Thoracic aorta (tissue), 2 donors: ENCODE measurements at places on chromosomes 6 and 20.

DNA sequence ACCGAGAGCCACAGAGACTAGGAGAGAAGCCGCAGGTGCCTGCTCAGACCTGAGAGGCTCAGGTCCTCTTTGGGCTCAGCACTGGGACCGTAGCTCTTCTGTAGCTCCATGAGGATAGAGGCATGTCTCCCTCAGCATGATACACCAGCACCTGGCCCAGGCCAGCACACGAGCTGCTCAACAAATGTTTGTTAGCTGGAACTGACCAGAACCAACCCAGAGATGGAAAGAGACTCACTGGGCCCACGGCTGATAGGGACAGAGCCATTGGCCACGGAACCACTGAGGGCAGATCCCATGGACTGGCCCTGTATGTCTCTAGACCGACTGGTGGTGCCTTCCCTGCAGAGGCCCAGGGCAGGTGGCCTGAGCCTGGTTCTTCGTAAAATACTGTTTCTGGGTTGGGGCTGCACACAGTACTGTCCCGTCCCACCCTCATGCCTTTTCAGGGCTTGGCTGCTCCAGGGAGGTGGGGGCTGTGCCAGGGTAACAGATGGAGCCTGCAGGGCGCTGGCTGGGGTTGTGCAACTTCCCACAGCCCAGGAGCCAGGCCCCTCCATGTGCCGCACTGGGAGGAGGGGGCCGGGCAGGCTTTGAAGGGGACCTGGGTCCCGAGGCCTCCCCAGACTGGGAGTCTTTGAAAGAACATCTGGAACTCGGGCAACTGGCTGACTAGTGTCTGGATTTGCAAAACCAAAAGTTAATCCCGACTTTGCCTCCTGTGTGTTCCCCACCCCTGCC lies 5.2 kb downstream of the C20orf204 start:
- no peak for DNase-seq

- DNase-seq = no peak
These were observed 98.7 kb upstream of the LRFN2 start for GRCh38 chr6:40685862-40686261.

- DNase-seq = no peak
These were observed 9.4 kb downstream of the TLDC2 start for GRCh38 chr20:36885356-36885755.

DNA sequence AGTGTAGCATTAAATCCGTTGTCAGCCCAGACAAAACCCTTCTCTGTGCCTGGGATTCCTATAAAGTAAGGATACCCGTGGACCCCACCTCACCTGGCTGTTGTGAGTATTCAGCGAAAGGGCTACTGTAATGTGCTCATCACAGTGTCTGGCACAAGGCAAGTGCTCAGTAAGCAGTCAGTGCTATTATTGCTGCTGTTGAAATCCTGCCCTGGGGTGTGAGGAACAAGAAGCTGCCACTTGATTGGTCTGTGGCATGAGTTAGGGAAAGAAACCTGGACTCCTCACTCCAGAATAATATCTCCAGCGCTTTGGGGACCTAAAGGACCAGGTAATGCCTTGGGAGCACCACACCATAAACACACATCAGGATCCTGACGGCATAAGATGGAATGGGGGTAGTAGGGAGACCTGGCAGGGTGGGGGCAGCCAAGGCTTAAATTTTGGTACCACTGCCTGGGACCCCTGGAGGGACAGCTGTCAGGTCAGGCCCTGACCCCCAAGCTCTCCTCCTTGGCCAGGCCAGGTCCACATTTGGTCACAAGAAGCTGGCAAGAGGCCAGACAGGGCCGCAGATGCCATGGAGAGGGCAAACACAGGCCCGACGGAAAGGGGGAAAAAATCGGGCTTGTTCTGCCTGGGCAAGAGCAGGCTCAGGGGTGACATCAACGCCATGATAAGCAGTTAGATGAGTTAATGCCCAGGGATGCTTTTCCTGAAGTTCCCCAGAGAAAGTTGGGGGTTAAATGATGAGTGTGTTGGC lies 66.5 kb downstream of the MRPL14 start:
- DNase-seq = no peak

DNA sequence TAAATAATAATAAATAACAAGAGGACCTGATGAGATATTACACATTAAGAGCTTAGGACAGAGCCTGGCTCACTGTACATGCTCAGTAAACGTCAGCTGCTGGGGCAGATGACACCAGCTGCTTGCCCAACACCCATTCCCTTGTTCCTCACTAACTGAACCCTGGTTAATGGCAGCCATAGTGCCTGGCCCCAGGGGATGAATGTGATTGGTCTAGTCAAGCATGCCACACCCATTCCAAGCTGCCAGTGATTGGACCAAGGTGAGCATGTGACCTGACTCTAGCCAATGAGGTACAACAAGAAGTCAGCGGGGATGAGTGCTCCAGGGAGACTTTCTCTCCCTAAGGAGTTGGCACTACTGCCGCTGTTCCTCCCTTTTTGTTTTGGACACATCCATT lies 85.1 kb upstream of the PTPN1 start:
- no peak for DNase-seq

DNA sequence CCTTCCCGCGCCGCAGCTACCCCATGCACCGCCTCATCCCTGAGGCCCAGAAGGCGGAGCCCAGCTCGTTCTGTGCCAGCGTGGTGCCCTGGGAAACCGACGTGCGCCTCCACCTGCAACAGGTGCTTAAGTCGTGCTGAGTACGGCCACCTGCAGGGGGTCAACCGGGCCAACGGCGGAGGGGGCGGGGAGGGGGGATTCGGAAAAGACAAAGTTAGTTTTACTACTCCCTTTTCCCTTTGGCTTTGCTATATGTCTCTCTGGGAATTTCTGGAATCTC lies 168.9 kb downstream of the CDK19 start:
- DNase-seq = no peak

GRCh38 chr6:4491501-4492260 lies 284.5 kb upstream of the CDYL start:
- DNase-seq = no peak

DNA sequence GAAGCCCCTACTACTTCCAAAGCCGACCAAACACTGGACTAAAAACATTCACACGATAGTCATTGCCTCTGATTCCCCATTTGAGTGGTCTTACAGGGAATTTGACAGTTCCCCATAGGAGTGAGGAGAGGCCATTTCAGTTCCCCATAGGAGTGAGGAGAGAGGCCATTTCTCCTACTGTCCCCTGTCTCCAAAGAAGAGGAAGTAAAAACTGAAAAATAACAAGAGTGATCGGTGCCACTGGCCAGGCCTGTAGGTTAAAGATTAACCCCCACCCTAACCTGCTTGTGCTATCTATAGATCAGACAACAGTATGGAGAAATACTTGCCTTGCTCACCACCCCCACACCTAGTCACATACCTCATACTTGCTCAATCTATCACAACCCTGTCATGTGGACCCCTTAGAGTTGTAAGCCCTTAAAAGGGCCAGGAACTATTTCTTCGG lies 204.0 kb upstream of the MOCS1 start:
- DNase-seq = no peak

- DNase-seq = no peak
These were observed 101.3 kb downstream of the RTN4IP1 start for GRCh38 chr6:106527979-106528378.

GRCh38 chr6:161462148-161462547 lies 188.3 kb upstream of the AGPAT4 start:
- no peak for DNase-seq

DNA sequence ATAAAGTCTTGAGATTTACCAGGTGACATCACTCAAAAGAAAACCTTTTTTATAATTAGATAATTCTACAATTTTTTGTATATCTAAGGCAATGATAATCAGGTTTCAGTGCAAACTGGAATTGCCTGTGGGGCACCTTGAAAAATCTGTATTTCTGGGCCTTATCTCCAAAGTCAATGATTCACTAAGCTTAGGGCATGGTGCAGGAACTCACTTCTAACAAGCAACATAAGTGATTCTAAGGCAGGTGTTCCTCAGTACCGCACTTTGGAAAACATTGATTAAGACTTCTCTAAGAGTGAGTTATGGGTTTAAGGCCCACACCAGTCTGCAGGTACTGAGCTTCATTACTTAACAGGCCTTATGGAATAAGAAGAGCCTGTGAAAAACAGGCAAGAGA lies 115.3 kb downstream of the COL12A1 start:
- DNase-seq = no peak

DNA sequence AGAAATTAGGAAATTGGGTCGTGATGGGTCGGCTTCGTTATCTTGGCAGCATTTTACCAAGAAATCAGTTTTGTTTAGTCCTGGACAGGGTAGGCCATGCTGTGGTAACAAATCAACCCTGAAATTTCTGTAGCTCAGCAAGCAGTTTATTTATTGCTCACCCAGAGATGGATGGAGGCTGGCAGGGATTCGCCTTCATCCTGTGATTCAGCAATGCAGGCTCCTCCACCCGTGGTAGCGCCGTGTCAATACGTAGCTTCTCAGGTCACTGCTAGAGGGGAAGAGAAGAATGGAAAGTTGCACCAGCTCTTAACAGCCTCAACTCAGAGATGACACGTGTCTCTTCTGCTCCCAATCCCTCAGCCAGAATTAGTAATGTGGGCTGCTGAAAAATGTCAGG lies 157.0 kb upstream of the SGK1 start:
- no peak for DNase-seq

GRCh38 chr20:52824494-52825216 lies 147.5 kb upstream of the TSHZ2 start:
- no peak for DNase-seq

DNA sequence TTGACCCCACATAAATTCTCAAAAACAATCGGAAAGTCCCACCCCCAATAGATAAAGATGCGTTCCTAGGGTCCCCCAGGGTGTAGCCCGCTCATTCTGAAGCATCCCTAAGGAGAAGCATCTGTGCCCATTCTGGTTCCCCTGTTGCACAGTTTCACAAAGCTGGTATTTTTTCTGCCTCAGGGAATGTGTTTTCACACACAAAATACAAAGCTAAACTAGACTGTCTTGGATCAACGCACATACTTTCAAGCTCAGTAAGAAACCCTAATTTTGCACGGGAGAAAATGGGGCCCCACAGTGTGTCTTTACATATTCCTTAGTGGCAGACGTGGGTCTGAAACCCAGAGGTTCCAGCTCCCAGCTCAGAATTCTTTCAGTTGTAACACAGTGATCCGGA lies 6.1 kb downstream of the FOXQ1 start:
- no peak for DNase-seq

DNA sequence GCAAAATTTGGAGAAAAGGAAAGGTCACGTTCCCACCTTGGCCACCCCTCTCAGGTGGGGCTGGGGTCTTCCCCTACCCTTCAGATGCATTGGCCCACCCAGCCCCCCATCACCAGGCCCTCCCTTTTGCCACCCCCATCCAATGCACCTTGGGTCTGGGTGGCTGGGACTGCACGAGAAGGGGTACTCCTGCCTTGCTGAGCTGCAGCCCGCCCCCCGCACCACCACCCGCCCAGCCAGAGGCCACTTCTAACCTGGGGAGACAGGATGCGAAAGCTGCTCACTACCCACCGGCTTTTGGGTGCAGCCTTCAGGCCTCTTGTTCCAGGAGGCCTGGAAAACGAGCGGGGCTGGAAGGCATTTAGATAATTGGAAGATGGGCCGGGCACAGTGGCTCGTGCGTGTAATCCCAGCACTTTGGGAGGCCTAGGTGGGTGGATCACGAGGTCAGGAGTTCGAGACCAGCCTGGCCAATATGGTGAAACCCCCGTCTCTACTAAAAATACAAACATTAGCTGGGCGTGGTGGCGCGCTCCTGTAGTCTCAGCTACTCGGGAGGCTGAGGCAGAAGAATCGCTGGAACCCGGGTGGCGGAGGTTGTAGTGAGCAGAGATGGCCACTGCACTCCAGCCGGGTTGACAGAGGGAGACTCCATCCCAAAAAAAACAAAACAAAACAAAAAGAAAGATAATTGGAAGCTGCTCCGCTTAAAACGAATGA lies 1.2 kb upstream of the CDC25B start:
- no peak for DNase-seq

DNA sequence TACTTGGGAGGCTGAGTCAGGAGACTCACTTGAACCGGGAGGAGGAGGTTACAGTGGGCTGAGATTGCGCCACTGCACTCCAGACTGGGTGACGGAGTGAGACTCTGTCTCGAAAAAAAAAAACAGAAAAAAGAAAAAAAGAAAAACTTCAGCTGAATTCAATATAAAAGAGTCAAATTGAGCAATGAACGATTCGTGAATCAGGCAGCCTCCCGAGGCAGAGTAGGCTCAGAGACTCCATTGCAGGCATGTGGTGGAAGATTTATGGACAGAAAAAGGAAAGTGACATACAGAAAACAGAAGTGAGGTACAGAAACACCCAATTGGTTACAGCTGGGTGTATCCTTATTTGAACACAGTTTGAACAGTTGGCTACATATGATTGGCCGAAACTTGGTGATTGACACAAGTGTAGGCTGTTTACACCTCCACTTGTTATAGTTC lies 56.3 kb downstream of the HLA-DPB1 start:
- no peak for DNase-seq
